ENCODE measurements at places on chromosomes 6 and 20. TPM values are rescaled to one million over a fixed set of nuclear protein-coding genes. Genes with fewer than 3 reads are reported as not detected.

Gene PGC
- total RNA-seq = not detected

Gene SLC2A10
- 19.2 TPM for total RNA-seq

- no peaks in the 10 kb centered on the region for H3K36me3 ChIP-seq
- no peak overlapping the region for H3K4me3 ChIP-seq
Observed at GRCh38 chr6:153013438-153013837, 10.9 kb upstream of the MTRF1L start.

- DNase-seq = no peak
- H3K4me1 ChIP-seq = no peaks in the 10 kb centered on the region
- no peak overlapping the region for H3K27ac ChIP-seq
- no peak overlapping the region for H3K4me3 ChIP-seq
- H3K27me3 ChIP-seq = peaks cover 8% of the 10 kb centered on the region
Observed at GRCh38 chr6:83480470-83480869, 31.9 kb upstream of the PRSS35 start.

- no peak for DNase-seq
- H3K4me3 ChIP-seq = no peak overlapping the region
- H3K27me3 ChIP-seq = no peaks in the 10 kb centered on the region
- H3K4me1 ChIP-seq = no peaks in the 10 kb centered on the region
- no peaks in the 10 kb centered on the region for H3K36me3 ChIP-seq
Observed at GRCh38 chr6:56065408-56065807, 182.0 kb downstream of the COL21A1 start.

DNA sequence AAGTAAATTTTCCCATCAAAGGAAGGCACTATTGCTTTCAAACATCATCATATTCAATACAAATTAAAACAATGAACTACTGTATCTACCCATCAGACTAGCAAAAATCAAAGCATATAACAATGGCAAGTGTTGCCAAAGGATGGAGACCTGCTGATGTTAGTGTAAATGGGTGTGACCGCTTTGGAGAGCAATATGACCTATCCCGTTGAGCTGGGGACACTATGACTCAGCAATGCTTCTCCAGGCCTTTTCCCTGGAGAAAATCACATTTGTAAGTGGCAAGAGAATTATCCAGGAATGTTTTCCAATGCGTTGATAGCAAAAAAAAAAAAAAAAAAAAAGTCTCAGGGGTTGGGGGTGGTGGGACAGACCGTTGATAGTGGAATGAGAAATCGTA lies 46.1 kb downstream of the PHACTR3 start:
- H3K36me3 ChIP-seq = no peaks in the 10 kb centered on the region
- H3K27ac ChIP-seq = no peak overlapping the region
- DNase-seq = no peak
- no peaks in the 10 kb centered on the region for H3K27me3 ChIP-seq

GRCh38 chr6:148090326-148090725 lies 252.3 kb upstream of the SASH1 start:
- H3K36me3 ChIP-seq = no peaks in the 10 kb centered on the region
- 0 out of 2 replicates have a peak, but pooled peaks cover 3% of the 10 kb centered on the region for H3K4me1 ChIP-seq
- no peak overlapping the region for H3K27ac ChIP-seq
- H3K27me3 ChIP-seq = no peaks in the 10 kb centered on the region

All from SJSA1 (cell line).